NCI-H526 treated with DMSO at 0.1 percent for 48 hours (cell line): ENCODE measurements at places on chromosomes 1 and 21.

DNA sequence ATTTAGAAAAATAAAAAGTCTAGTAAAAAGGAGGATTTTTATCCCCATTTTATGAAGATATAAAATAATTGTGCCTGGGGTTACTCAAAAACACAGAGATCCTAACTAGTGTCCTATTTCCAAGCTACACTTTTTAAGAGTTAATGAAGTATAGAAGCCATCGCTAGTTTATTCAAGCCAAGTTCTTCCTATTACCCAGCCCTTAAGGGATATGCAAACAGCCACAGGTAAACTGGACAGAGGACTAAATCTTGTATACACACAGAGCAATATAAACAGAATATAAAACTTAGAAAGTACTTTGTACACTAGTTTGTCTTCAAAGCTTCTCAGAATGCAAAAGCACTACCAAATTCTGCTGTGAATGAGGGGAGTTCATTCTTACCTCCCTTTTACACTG lies 111.1 kb downstream of the RERE start:
- peak; percentile 9 for DNase-seq

DNA sequence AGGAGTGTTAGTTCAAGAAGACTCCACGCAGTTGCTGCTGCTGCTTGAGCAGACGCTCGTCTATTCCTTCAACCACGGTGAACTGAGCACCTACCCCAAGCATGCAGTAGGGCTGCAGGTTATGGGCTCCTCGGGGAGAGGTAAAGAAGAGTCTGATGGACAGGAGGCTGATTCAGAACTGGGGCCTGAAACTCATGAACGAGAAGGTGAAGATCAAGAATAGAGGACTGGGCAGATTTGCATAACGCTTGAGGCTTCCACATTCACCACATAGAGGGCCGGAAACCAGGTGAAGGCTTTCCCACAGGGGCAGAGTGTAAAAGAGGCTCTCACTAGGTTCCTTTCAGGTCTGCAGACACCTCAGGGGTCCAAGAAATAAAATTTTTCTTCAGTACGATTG lies 9.1 kb downstream of the ABCA4 start:
- DNase-seq, result no peak

DNA sequence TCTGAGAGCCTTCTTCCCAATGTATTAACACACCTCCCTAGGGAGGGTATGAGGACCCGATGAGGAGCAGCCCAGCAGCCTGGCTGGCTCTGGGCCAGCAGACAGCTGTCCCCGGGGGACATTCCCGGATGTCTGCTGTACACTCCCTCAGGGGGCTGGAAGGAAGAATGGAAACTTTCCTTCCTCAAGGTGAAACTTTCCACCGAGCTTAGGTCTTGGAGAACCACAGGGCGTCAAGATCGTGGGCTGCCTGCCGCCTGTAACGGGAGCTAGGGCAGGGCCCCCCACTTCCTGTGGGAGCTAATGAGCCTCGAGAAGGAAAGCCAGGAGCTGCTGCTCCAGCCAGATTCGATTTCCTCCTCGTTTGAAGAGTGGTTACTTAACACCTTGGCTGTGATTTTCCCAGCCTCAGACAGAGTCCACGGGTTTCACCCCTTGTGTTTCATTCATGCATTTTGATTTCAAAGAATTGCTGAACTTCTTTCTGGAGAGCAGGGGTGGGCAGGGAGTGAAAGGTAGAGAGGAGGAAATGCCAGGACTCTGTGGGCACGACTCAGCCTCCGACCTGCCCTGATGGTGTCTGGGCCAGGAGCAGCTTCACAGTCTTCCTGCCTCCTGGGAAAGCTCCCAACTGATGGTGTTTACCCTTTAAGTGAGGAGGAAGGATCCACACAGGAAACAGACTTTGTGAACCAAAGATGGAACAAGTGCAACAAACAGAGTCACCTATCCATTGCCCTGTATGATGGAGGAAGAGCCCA lies 29.7 kb downstream of the UBE2T start:
- no peak for DNase-seq

DNA sequence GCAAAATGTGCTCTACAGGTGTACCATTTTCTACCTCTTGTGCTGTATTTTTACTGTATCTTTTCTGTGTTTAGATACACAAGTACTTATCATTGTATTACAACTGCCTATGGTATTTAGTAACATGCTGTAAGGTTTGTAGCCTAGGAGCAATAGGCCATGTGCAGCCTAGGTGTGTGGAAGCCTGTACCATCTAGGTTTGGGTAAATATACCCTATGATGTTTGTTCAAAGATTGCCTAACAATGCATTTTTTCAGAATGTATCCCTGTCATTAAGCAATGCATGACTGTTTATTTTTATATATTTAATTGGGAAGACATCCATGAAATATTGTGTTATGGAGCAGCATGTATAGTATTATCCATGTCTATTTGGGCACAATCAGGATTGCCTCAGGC lies 11.0 kb downstream of the ETV3L start:
- DNase-seq, result no peak

- DNase-seq, result no peak
Measured at GRCh38 chr1:223390618-223391017, 2.6 kb upstream of the CCDC185 start.

DNA sequence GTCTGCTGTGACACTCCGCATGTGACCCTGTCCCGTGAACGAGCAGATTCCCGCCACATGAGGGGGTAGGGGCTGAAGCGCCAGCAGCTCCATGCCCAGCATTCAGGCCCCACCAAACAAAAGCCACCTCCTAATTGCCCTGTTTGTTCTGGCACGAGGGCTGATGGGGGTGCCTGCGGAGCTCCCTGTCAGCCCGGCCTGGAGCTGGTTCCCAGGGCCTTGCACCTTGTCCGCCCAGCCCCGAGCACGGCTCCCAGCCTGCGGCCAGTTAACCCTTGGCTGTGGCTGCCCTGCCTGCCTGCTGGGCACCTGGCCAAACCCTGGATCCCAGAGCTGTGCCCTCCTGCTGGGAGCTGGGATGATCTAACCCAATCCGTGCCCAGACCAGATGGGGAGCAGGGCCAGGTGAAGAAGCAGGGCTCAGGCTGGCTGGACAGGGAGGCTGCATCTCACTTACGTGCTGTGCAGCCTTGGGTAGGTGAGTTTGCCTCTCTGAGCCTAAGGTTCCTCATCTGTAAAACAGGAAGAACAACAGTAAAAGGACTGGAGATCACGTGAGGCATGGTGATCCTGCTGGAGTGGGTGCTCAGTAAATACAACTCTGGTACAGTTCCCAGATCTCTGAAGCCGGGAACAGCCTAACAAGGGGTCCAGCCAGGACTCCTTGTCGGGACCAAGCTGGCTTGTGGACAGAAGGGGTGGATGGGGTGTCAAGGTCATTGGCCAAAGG lies 110.9 kb upstream of the IFFO2 start:
- DNase-seq, result no peak

GRCh38 chr21:31894457-31894856 lies 21.6 kb downstream of the HUNK start:
- DNase-seq, result no peak

DNA sequence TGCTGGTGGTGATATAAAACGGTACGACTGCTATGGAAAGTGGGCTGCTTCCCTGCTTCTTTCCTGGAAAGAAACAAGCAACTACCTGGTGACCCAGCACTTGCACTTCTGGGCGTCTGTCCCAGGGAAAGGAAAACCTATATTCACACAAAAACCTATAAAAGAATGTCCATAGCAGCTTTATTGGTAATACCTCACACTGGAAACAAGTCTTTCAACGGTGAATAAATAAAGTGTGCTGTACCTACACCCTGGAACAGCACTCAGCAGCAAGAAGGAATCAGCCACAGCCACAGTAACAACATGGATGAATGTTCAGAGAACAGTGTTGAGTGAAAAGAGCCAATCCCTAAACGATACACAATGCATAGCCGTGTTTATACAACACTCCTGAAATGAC lies 19.9 kb downstream of the SLC19A1 start:
- DNase-seq, result no peak

DNA sequence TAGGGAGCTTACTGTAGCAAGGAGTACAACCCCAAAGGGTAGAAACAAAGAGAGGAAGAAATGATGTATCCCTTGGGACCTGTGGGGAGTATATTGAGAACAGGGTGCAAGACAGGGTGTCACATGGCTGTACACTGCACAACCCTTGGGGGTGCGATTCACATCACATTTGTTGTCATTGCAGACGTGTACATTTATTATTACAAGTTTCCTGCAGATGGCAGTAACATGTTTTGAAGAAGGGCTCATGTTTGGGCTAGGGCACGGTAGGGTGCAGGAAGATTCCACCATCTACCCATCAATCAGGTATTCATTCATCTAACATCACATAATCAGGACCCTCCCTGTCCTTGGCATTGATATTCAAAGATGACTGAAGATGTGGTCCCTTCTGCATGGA lies 62.5 kb downstream of the NDUFS5 start:
- DNase-seq, result no peak

- no peak for DNase-seq
Measured at GRCh38 chr1:200624679-200625335, 4.3 kb upstream of the KIF14 start.

- DNase-seq, result peak; percentile 98
Measured at GRCh38 chr1:151251656-151252470, 2.7 kb upstream of the PSMD4 start.

DNA sequence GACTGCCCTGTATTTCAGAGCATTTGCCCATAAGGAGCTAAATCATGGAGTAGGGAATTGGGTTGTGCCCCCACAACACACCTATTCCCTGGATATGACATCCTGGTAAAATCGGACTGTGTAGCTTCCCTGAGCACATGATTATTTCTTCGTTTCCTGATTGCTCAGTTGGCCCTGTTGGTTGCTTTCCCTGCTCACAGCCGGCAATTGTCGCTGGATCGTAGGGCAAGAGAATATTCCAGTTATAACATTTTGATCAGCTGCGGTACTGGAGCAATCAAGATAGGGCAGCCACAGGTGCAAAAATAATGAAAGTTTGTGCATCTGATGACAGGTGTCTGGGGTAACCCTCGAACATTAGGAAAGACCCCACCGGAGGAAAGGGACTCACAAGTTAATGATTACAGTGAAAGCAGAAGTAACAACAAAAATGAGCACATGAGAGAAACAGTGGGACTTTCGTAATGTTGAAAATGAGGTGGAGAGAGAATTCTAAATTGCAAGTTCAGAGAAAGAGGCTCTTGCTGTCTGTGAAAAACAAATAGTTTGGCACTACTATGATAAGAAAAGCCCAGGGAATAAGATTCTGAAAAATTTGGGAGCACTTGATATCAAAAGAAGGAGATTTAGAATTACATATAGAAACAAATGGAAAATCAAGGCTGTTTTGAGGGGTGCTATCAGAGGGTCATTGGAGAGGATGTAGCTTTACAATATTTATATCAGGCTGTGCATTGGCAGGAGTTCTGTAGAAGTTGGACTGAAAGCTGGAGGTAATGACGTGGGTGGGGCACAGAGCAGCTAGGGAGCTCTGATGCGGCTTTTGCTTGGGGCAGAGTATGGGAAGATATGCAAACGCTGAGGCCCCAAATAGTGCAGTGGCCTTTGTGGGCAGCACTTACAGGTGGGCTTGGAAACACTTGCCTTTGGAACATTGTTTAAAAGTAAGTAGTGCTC lies at the start of gene MAB21L3:
Gene MAB21L3, plus strand, starts transcription at position 833 of the 957 bp plus-strand sequence. CDS start 1,217 bp downstream, outside the sequence.
- DNase-seq, result peak; percentile 48

DNA sequence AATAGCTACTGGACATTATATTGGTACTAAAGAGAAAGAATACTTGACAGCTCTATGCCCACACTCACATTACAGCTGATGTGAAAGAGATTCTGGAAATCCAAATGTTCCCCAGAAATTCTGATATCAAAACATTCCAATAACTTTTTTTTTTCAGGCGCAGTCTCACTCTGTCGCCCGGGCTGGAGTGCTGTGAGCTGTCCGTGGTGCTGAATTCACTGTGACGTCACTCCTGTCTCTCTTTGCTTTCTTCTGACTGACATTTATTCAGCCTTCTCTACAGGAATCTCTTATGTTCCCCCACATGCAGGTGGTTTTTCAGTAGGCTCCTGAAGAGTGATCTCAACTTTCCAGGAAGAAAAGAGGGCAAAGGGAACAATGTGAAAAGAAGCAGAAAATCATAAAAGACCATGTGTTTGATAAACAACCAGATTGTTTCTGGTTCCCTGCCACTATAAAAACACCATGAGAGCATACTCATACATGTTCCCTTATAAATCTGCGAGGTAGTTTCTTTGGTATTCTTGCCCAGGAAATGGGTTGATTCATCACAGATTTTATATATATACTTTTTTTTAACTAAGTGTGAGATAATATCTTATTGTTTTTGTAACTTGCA lies 6.2 kb downstream of the S100A7A start:
- no peak for DNase-seq

GRCh38 chr1:219316066-219316465 lies 142.4 kb downstream of the LYPLAL1 start:
- no peak for DNase-seq

- no peak for DNase-seq
Measured at GRCh38 chr1:65250826-65251225, 58.5 kb upstream of the DNAJC6 start.

DNA sequence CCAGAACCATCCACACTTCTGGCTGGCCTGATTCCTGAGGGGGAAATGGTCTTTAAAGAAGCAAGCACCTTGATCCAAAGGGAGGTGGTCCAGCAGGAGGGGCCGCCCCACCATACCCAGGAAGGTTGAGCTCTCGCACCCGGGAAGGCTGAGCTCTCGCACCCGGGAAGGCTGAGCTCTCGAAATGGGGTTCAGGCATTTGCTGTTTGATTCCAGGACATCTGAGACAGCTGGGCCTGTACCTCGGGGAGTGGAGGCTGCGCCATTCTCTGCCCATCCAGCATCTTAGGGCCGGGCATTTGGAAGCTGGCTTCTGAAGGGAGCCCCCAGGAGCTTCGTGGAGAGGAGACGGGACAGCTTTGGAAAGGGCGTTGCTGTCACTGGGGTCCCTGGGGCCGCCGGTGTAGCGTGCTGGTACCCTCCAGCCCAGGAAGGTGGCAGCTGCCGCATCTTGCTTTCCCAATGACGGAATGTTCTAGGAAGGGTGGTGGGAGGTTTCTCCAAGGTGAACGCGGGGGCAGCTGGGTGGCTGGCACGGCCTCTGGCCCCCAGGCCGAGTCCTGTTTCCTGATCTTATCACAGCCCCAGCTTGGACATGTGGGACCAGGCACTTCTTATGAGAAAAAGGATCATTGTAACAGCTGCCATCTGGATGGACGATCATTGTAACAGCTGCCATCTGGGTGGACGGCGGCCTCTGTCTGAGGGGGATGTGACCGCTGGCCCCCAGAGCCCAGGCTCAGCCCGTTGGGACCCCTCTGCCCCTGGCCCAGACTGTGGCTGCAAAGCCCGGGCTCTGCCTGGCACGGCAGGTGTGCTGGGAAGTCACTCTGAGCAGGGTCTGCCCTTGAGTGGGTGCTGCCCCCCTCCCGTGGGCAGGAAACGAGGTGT lies 61.6 kb downstream of the COL18A1 start:
- no peak for DNase-seq

- no peak for DNase-seq
Measured at GRCh38 chr1:59309795-59310548, 13.1 kb downstream of the FGGY start.

GRCh38 chr21:25385911-25386474 lies 221.3 kb downstream of the MRPL39 start:
- peak; percentile 62 for DNase-seq

DNA sequence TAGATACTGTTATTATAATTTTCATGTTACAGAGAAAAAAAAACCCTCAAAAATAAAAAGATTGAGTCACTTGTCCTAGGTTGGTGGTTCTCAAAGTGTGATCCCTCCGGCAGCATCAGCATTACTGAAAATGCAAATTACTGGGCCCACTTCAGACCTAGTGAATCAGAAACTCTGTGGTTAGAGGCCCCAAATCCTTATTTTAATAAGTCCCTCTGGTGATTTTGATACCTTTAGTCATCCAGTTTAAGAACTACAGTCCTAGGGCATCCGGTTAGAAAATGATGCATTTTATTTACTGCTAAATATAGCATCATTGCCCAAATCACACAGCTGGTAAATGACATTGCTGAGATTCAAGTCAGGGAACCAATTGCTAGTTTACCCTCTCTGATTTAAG lies 203.7 kb upstream of the RUNX1 start:
- DNase-seq, result no peak
